Hippocampal formation (tissue), 2 donors: ENCODE measurements at places on chromosomes 1 and 21.

DNA sequence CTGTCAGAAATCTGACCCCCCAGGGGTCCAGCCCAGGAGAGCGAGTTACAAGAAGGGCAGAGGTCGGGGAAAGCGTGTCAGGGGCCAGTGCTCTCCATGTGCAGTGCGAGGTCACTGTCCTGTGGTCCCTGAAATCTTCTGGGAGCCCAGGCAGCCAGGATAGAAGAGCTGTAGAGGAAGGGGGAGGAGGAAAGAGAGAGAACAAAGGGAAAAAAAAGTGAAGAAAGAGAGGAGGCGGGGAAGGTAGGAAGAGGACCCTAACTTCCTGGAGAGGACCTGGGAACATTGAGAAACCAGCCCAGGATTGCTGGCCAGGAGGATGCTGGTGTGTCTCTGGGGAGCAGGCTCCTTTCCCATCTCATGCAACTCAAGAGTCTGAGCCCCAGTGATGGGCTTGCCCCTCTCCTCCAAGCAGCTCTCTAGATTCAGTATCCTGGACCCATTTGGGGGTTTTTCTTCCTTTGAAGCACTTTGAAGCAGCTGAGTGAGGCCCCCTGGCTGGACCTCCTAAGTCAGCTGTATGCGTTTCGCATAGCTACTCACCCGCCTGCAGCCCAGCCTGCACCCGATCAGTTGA is 6.8 kb upstream of the INAVA start:
- DNase-seq, result no peak

DNA sequence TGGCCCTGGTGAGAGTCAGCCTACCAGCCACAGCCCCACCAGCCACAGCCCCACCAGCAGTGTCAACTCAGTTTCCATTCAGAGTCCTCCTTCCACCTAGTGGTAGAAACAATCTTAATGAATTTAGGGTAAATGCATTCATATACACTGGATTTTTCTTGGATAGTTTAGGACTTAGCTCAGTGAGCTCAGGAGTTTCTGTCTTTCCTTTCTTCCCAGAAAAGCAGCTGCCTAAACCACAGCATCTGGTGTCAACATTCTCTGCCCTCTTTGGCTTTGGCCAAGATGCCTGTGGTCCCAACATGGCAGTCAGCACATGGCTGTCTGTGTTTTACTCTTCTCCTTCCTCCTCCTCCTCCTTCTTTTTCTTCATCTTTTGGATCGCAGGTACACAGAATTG is 94.0 kb downstream of the CLIC6 start:
- no peak for DNase-seq

DNA sequence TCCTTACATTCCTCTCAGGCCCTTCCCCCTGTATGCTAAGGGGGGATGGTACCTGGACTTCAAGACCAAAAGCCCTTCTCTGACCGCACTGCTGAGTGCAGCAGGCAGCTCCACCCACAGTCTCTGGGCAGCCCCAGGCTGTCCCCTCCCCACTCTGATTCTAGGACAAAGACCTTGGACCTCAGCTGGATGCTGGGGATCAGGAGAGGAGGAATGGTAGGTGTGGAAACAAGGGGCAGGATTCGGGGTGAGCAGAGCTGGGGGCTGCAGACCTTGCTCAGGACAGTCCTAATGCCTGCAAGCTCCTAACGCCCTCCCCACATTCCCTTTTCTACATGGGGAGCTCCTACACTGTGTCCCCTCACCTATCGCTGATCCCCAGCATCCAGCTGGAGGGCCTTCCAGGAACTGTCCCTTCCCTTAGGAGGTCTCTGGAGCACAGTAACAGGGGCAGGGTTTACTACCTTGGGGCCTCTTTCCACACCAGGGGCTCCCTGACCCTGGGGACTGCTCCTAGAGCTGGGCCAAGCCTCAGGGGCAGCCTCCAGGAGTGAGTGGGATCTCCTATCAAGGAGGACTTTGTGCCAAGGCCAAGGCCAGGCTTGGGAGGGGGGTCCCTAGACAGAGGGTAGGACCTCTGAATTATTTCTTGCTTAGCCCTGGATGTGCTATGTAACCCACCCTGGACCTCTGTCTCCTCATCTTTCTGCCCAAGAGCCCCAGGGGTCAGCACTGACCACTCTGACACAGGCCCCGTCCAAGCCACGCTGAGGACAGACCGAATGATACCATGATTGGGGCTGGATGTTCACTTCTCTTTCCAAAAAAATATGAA is 5.6 kb downstream of the CLDN19 start:
- no peak for DNase-seq

- DNase-seq, result no peak
Observed at GRCh38 chr1:223394242-223394641, 1.0 kb downstream of the CCDC185 start.

DNA sequence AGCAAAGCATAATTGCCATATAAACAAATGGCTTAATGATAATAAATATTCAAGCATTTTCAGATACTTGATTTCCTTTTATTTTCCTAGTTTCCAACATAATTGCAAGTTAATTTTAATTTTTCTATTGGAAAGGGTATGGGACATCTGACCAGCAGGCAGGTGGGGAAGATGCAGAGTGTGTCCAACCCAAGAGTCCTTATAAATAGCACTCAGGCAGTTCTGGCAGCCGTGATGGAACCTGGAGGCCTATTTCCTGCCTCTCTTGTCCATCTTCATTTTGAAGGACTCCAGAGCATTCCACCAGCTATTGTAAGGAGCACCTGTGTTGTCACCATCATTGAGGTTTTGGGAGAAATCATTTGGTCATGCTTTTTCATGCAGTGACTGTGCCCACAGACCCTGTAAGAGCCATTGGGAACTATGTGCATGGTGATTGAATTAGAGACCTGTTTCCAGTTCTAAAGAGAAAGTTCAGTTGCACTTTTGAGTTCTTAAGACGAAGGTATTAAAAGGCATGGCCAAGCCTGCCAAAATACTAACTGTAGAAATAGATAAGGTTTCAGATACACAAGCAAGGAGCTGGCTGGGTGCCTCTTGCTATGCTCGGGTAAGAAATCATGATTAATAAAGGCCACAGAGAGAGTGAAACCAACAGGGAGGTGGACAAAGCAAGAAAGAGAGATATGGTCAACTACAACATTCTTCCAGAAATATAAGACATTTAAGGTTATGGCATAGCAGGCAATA is 92.3 kb downstream of the SPATA46 start:
- no peak for DNase-seq

- DNase-seq, result no peak
Observed at GRCh38 chr1:219587401-219587800, 25.5 kb downstream of the ZC3H11B start.

DNA sequence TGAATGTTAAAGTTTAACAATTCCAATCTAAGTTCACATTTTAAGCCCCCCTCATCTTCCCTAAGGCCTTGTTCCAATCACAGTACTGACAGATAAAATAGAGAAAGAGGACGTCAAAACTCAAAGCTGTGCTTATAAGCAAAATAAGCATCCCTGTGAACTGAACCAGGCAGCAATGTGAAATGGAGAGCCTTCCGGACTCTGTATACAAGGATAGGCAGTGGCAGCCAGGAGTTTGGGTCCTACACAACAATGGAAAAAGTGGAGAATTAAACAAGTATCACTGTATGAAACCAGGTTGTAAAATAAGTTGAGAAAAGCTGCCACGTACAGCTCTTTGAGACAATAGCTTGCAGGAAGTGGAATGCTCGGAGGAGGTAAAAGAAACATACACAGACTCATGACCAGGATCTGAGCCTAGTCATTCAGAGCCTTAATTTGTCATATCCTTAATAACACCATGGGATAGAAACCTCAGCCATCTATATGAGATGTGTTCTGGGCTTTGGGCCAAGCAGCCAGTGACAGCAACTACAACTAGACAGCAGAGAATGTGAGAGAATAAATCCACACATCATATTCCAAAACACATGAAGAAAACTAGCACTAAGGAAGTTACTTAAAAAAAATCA is 55.2 kb upstream of the PALMD start:
- DNase-seq, result no peak

DNA sequence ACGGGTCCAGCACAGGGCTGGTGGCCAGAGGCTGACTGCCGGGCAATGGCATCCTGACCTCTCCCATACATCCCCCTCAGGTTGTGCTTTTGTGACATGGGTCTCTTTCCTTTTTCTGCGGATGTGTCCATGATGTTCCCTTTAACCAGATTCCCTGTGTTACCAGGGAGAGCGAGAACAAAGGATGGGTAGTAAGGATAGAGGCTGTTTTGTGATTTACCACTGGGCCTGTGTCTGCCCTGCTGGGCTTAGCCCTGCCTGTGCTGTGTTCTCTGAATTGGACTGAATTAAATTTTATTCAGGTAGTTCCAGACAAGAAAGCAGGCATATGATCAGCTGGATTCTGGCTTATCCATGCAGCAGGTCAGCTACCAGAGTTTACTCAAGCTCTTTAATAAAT is 301.6 kb downstream of the RWDD3 start:
- no peak for DNase-seq

DNA sequence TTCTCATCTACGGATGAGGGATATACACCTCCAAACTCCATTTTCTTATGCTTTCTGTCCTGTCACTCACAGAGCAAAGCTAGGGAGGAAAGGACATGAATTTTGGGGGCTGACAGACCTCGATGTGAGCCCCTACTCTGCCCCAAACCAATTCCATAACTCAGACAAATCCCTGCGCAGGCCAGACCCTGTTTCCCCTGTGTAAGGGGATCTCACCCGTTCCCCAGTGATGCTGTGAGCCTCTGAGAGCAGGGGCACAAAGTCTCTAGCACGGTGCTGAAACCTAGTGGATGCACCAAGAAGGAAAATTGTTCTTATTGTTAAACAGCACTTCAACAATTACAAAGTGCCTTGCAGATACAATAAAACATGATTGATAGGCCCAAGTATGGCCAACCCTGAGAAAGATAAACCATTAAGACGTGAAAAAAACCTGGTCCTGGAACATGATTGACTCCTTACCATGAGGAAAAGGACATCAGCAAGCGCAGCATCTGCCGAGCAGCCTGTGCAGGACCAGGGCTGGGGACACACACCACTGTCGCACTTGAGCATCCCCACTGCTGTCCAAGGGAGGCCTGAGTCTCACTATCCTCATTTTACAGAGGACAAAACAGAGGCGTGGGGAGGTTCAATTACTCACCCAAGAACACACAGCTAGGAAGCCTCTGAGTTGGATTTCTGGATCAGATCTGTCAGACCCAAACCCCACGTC is 137.8 kb downstream of the GLIS1 start:
- no peak for DNase-seq

DNA sequence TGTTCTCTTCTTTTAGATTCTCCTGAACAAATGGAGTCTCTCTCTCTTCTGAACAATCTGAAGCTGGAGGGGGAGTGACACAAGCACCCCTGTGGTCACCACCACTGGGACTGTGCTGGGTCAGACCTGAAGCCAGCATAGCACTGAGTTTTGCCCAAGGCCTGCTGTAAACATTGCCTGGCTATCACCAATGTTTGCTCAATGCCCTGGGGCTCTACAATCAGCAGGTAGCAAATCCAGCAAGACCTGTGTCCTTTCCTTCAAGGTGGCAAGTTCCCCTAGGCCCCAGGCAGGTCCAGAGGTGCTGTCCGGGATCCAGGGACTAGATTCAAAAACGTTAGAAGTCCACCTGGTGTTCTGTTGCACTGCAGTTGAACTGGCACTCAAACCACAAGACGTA is 282.8 kb upstream of the PROX1 start:
- no peak for DNase-seq

- DNase-seq, result peak; percentile 19
Observed at GRCh38 chr1:88237058-88237457, 447.0 kb upstream of the PKN2 start.

GRCh38 chr1:94925561-94926125 is 1.3 kb downstream of the CNN3 start:
- DNase-seq, result peak; percentile 69

- no peak for DNase-seq
Observed at GRCh38 chr1:19682257-19682656, 17.6 kb downstream of the HTR6 start.

DNA sequence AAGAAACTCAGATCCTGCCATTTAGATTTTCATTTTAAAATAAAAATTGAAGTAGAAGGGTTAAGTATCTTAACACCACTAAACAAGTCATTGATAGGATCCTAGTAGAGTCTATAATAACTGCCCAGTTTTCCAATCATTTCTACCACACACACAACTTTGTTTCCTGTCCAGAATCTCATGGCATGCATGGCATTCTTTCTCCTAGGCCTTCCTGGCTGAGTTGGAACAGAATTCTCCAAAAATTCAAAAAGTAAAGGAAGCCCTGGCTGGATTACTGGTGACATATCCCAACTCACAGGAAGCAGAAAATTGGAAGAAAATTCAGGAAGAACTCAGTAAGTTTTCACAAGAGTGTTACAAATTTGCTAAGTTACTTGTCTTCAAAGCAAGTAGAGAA is 111.4 kb upstream of the BMP8A start:
- DNase-seq, result no peak

DNA sequence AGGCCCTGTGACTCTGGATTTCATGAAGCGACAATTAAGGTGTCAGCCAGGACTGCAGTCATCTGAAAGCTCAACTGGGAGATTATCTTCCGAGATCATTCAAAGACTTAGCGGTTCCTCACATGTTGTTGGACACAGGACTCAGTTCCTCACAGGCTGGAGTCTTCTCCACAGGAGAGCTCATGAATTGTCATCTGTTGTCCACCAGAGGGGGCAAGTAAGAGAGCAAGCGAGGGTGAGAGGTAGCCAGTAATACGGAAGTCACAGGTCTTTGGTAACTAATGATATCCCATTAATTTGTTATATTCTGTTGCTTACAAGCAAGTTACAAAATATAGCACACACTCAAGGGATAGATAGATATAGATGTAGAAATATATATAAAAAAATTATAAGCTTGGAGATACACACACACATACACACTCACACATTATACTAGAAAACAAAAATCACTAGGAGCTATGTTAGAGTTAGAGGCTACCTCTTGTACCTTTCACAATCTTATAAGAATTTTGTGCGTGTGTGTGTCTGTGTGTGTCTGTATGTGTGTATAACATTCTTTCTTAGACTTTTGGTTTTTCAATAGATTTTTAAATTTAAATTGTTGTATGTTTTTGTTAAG is 1695.3 kb downstream of the BRINP3 start:
- DNase-seq, result no peak

- DNase-seq, result peak; percentile 39
Observed at GRCh38 chr1:54887665-54888071, 673 bp upstream of the DHCR24 start.

DNA sequence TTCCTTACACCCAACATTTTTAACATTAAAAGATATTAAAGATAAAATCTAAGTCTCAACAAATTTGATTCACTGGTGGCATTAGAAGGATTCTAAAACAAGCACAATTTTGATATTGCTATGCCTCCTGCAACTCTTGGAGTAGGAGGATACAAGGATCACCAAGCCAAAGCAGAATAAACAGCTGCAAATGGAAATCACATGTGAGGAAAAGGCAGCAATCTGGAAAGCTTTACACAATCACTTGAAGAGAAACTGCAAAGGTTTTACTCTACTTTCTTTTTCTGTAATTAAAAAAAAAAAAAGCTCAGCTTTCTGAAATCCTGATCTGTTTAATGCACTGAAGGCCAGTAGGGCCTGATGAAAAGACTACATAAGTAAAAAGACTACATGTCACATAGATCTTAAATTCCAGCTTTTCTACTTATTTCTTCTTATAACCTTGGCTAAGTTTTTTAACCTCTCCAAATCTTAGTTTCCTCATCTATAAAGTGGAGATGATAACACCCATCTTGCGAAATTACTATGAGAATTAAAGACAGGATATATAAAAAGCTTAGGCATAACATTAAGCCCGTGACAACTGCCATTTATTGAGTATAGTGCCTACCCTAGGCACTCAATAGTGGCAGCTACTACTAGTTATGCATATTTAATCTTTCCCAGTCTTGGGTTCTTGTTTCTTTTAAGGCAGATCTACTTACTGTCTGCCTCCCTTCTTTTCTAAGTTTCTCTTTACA is 73.5 kb downstream of the EPS15 start:
- no peak for DNase-seq

- DNase-seq, result no peak
Observed at GRCh38 chr1:174230399-174230798, 71.1 kb downstream of the RABGAP1L start.
